Cardiac muscle cell (in vitro differentiated cells and primary cell): ENCODE measurements at places on chromosomes 4 and X.

DNA sequence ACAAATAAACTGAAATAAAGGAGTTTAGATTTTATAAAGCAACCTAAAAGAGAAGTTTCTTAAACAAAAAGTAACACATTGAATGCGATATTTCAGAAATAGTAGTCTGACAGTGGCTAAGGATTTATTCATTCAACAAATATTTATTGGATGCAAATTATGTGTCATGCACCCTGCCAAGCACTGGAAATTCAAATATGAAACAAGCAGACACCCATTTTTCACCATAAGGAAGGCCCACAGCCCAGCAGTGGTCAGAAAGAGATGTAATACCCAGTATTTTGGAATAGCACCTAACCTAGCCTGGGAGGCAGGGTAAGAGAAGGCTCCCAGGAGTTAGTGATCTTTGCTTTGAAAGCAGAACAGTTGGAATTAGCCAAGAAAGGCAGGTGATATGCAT lies 855.1 kb upstream of the TENM3 start:
- DNase-seq, result no peak

DNA sequence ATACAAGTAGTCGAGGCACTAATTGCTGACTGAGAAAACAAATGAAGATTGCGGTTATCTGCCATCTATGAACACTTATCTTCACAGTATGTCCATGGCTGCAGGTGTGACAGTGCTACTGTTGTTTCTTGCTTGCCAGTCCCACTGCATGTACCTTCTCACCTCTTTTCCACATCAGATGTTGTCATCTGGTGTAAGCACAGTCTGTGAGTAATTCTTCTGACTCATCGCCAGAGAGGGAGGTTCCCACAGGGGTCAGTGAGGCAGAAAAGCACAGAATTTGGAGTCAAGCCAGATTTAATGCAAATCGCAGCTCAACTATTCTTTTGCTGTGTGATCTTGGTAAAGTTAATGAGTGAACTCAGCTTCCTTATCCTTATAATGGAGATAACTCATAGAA lies 144.4 kb downstream of the GLRA2 start:
- DNase-seq, result no peak

GRCh38 chrX:9158611-9159010 lies 124.7 kb upstream of the FAM9B start:
- DNase-seq, result no peak

- no peak for DNase-seq
These were observed 958.8 kb downstream of the PCDH18 start for GRCh38 chr4:136573460-136573859.

DNA sequence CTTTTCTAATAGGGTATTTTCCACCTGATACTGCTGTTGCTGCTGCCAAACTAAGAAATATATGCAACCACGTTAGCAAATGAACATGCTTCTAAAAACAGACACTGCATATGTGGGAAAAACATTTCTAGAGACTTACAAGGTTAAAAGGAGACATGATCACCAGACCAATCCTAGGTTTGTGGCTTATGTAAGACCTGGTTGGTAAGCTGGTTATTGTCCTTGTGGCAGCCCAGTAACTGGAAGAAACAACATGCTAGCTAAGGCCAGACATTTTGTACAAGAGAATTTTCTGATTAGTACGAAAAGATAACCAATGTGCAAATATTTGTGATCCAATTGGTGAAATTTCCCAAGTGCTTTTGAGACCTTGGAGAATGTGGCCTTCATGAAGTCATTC lies 112.0 kb downstream of the AFF2 start:
- DNase-seq, result no peak

DNA sequence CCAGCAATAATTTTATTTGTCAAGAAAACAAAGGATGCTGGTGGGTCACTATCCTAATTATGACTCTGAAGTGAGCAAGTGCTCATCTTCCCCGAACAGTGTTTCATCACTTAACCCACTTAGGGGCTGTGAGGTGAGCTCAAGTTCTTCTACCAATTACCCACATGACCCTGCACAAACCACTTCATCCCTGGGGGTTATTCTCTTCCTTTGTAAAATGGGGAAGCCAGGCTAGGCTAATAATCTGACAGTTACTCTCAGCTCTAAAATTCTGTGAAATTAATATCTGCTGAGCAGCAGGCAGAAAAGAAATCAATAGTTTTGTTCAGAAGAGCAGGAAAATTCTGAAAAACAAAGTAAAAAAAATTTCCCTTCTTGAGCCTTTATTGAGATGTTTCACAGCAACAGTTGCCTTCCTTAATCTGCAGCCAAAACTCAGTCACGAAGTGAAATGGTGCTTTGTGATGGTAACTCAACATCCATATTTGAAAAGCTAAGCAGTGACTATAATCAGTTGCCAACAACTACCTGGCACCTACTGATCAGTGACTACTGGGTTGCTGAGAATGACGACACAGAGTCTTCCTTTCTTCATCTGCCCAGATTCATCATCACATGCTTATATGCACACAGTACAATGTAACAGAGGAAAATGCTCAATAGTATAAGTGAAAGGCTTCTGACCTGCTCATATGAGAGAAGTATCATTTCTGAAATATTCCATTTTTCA lies 24.1 kb downstream of the ATP8A1 start:
- DNase-seq, result no peak

DNA sequence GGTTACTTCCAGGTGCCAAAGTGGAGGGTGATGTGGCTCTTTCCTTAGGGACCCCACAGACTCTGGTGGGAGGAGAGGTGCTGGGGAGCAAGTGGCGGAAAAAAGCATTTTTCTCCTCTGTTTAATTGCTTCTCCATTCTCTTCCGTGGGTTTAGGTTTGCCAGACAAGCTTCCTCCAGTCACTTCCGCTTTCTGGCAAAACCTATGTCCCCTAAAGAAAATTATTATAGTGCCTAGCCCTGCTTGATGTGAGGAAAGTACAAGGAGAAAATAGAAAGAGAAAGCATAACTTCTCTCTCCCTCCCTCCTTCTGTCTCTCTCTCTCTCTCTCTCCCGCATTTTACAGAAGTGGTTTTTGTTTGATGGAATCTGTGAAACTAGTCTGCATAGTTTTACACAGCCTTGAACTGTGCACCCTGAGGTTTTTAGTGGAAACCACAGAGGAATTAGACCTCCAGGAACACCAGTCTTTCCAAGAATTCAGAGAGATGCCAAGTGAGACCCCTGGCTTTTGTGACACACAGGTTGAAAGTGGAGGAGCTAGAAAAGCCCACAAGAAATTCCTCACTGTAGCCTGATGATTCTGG lies 231.1 kb upstream of the ANXA3 start:
- DNase-seq, result peak; percentile 20

- DNase-seq, result no peak
These were observed 975.9 kb downstream of the STIM2 start for GRCh38 chr4:27836523-27836922.

GRCh38 chrX:150360331-150360730 lies 2.8 kb upstream of the MAMLD1 start:
- DNase-seq, result no peak

DNA sequence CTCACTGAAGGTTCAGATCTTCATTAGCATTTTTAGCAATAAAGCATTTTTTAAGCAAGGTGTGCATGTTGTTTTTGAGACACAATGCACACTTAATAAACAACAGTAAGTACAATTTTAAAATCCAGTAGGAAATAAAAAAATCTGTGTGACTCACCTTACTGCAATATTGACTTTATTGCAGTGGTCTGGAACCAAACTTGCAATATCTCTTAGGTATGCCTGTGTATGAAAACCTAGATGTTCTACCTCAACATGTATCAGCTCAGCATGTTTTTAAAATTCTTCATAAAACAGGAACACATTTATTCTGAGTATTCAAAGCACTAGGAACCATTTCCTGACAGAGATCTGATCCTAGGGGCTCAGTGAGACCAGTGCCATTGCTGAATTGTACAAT lies 26.7 kb downstream of the NR0B1 start:
- DNase-seq, result no peak

- no peak for DNase-seq
These were observed 170.4 kb upstream of the CASK start for GRCh38 chrX:42093756-42094155.

DNA sequence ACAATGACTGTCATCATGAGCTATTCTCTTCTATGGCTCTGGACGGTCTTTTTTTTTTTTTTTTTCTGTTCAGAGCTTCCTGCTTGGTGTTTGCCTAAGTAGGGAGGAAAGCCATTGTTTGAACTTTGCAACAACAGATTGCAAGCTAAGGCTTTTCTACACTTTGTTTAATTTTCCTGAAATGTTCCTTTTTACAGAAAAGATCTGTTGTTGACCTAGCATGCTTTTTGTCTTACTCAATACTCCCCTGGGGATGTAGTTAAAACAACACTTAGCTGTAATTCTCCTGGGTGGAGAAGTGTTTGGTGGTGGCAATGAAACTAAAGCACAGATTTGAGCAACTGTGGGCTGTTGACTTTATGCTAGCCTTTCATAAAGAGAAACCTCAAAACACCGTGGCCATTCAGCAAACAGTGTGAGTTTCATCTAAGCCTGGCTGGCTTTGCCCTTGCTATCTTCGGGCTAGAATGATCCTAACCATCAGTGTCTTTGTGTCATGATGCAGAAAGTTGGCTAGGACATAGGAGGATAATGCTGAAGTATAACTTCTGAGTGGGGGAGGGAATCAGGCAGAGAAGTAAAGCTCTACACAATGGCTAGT lies 110.5 kb downstream of the ANXA3 start:
- DNase-seq, result peak; percentile 81

DNA sequence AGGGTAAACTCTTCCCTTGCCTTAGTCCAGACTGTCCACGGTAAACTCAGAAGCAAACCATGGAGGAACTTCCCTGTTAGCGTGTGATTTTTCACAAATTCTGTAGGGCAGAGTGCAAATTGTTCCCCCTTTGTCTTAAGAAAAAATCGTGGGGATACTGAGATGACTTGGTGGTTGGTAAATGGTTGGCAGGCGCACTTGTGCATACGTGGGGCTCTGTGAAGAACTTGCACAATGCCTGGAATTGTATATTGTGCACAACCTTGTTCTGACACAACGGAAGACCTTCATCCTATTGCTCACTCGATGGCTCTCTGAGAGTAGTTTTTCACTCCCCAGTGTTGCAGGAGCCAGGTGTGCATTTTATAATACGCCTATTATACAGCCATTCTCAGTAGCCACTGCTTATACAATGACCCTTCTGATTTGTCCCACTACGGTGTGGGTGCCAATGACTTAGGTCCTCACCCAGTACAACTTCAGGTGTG lies 150.0 kb downstream of the SPRY1 start:
- DNase-seq, result no peak

DNA sequence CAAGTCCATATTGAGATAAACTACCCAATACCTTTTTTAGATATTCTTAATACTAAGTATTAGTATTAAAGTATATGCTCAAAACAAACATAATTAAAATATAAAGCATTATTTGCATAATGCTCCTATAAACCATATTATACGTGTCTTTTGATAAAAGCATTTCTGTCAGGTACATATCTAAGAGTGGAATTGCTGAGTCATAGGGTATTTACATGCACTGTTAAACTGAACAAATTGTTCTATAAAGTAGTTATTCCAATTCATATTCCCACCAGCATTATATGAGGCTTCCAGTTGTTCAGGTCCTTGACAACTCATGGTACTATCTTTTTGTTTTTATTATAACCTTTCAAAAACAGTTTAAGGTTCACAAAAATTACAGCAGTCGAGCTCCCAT lies 114.2 kb downstream of the FGF16 start:
- DNase-seq, result no peak

DNA sequence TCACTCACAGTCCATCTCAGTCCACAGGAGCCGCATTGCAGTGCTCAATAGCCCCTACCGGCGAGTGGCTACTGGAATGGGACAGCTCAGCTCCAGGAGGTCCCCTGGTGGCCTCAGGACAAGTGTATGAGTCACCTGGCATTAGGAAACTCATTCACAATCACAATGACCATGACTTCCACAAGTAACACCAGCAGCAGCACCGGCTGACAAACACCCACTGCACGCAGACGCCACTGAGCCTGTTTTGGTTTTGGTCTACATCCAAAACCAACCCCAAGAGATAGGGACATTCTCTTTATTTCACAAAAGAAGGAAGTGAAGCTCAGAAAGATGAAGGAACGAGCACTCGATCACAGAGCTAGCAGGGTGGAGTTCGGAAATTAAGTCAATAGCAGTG lies 8.1 kb downstream of the JAKMIP1 start:
- no peak for DNase-seq

DNA sequence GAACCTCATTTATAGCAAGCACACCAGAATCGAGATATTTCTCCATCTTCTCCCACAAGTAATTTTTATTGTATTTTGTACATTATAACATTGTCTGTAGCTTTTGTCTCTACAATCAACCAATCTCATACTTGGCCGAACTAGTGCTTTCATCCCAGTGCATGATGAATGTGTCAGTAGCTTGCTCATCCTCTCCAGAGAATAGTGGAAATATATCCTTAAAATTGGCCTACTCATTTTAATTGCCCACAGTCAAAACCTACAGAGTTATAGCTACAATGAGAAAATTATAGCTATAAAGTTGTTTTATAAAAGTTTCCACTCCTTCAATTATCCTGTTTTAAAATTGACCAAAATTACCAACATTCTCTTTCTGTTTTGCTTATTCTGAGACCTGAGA lies 103.8 kb downstream of the MAPK10 start:
- no peak for DNase-seq

DNA sequence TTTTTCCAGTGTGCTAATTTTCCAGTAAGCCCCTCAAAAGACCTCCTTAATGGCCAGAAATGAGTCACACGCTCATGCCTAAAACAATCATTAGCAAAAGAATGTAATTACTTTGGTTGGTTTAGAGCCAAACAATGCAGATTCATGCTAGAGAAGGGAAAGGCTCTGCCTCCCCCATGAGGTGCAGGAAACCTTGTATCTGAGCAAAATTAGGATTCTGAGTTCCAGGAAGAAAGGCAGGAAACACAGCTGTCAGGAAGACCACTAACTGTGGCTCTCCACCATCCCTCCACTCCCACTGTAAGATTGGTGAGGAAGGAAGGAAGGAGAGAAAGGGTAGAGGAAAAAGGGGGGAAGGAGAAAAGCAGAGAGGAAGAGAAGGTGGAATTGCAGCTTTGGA lies 104.9 kb upstream of the DHX15 start:
- no peak for DNase-seq

DNA sequence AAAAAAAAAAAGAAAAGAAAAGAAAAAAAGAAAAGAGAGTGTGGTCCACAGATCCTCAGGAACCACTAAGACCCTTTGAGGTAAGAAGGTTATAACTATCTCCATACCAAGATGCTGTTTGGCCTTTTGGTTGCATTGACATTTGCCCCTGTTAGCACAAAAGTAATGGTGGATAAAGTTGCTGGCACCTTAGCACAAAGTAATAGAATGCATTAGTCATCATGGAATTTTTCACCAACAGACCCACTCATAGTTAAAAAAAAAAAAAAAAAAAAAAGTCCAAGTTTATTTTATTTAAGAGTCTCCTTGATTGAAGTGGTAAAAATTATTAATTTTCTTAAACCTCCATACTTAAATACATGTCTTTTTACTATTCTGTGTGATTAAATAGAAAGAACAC lies 78.4 kb upstream of the RBPJ start:
- no peak for DNase-seq

- DNase-seq, result no peak
These were observed 290.5 kb downstream of the RAB28 start for GRCh38 chr4:13193662-13194061.

GRCh38 chrX:50818986-50819385 lies 5.0 kb upstream of the SHROOM4 start:
- no peak for DNase-seq

- no peak for DNase-seq
These were observed 273.8 kb downstream of the GASK1B start for GRCh38 chr4:157898836-157899605.

GRCh38 chr4:54540931-54541330 lies 116.8 kb upstream of the KIT start:
- no peak for DNase-seq
